NCI-H774 (cell line): ENCODE measurements at places on chromosomes 3 and 15.

GRCh38 chr15:70100474-70101341 is 3.0 kb upstream of the TLE3 start:
- peak; percentile 46 for DNase-seq

DNA sequence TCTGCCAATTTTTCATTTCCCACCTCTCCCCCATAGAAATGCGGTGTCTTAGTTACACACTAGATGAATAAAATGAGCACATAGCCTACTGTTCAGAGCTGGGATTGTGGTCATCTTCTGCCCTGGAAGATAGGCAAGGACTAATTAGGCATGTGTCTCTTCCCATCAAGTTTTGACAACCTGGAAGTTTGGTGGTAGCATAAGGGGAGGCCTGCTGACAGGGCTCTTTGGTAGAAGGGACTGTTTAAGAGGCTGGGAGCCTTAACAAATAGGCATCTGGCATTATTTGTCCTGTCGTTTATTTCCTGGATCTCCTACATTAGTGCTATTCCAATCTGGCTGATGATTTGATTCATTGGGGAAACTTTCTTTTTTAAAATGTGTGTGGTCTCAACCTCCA is 512.3 kb downstream of the ZNF385D start:
- no peak for DNase-seq

DNA sequence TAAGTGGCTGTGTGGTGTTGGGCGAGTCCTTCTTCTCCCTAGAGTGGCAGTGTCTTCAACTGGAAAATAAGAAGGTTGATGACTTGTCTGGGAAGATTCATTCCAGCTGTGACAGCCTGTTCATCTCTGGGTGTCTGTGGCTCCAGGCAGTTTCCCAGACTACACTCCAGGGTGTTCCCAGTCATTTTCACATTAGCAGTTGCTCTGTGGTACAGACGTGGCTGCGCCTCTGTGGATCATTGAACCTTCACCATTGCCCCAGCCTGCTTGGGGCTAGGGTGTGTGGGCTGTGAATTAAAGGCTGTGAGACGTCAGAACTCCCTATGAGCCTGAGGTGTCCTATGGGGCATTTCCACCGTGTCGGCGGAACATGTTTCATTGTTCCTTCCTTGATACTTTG is 239.6 kb upstream of the NR2E3 start:
- no peak for DNase-seq

DNA sequence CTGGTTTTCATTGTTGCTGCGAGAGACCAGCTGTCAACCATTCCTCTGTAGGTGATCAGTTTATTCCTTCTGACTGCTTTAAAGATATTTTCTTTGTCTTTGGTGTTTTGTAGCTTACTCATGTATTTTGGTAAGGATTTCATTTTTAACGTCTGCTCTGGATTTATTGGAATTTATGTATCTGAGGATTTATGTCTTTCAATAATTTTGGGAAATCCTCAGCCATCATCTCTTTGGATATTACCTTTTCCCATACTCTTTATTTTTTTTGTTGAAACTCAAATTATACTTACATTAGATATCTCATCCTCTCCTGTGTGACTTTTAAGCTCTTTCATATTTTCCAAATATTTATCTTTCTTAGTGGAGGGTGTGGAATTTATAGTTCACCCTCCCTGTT is 62.7 kb upstream of the COL8A1 start:
- DNase-seq = no peak

GRCh38 chr3:126501736-126502135 is 15.8 kb downstream of the UROC1 start:
- no peak for DNase-seq

- DNase-seq = no peak
These were observed 60.3 kb upstream of the GPD1L start for GRCh38 chr3:32046102-32046501.

- no peak for DNase-seq
These were observed 143.7 kb downstream of the SLCO3A1 start for GRCh38 chr15:91997163-91997562.

- DNase-seq = no peak
These were observed 26.7 kb upstream of the NDUFB4 start for GRCh38 chr3:120569222-120570057.

DNA sequence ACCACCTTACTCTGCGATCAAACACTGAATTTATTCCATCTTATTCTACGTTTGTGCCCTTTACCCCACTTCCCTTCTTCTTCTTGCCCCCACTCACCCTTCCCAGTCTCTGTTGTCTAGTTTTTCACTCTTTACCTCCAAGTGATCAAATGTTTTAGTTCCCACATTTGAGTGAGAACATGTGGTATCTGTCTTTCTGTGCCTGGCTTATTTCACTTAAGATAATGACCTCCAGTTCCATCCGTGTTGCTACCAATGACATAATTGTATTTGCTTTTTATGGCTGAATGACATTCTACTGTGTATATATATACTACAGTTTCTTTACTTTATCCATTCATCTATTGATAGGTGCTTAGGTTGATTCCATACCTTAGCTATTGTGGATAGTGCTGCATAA is 78.8 kb downstream of the PDCD6IP start:
- DNase-seq = no peak

DNA sequence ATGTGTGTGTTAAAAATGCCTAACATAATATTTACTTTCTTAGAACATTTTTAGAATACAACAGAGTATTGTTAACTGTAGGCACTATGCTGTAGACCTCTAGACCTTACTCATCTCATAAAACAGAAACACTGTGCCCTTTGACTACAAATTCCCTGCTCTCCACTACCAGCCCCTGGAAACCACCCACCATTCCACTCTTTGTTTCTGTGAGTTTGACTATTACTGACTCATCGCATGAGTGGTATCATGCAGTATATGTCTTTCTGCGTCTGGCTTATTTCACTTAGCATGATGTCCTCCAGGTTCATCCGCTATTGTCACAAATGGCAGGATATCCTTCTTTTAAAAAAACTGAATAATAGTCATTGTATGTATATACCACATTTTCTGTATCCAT is 216.7 kb upstream of the CFAP20DC start:
- no peak for DNase-seq

DNA sequence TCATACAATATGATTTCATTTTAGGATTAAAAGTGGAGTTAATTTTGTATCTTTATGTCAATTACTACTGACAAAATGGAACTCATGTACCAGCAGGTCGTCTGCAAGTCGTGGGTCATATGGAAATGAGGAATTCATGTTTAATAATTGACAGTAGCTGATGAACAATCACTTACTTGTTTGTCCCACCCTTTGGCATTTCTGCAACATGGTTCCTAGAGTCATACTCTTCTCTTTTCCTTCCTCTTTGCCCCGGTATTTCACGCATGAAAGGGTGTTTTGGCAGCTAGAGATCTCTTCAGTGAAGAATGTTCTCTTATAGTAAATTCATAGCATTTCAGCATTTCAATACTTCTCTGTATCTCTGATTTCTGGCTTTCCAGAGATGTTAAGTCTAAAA is 133.3 kb upstream of the SLC24A5 start:
- DNase-seq = no peak

DNA sequence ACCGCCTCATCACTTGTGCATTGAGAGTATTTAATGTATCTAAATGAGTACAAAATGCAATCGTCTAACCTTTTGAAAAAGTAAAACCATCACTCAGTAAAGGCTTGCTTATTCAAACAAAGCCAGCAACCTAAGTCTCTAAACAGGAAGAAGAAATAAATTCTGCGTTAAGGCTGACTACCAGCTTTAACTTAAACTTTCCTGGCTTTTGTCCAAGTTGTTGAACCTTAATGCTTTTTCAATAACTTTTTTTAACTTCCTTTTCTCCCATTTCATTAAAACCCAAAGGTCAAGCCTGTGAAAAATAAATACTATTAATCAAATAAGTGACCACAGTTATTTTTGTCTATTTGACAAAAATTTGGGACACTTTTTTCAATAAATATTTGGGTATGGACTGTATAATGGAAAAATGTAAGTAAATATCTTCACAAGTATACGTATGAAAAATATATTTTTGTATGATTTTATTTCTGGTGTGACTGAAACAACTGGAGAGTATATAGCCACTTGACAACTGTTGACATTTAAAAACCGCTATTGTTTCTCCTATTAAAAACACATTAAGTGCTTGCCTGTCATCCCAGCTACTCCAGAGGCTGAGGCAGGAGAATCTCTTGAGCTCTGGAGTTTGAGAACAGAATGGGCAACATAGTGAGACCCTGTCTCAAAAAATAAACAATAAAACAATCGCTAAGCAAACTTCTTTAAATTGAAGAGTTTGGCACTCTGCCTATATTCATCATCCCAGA is 2.9 kb downstream of the KLHL24 start:
- DNase-seq = no peak

- DNase-seq = no peak
These were observed 289.9 kb downstream of the EPHB1 start for GRCh38 chr3:135084976-135085375.

DNA sequence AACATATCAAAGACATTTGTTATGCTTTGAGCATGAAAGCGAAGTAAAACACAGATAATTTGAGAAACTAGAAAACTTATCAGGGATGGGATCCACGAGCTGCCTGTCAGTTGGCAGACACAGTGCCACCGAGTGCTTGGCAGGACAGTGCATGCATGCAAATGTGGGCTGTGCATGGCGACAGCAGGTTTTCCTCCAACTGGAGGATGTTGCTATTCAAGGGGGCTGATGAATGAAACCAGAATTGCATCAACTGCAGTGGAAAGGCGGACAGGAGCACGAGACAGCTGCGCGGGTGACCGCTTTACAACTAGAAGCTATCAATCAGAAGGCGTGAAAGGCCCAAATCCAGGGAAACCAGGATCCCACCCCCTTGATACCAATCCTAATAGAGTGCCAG is 244.3 kb downstream of the NR2F2 start:
- no peak for DNase-seq

DNA sequence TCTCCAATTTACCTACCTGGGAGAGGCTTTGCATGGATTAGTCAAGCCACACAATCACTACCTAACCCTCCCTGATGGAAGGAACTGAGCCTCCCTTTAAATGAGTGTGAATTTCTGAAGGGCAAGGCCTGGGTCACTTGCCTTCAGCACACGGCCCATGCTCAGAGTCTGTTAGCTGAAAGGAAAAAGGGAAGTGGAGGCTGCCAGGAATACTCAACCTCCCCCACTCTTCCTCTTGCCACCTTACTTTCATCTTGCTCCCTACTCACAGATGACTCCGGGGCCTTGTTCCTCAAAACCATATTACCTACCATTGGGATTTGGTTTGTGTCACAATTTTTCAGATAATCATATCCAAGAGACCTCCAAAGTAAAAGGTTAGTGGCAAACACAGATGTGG is 220.0 kb downstream of the ABHD5 start:
- no peak for DNase-seq
